ENCODE measurements at places on chromosomes 7 and 10.
A peak's percentile ranks its signal among the peaks of the same experiment; 100 is the strongest.

GRCh38 chr7:142789441-142789840 is 18.7 kb downstream of the PRSS2 start:
- no peak overlapping the region for H3K27ac ChIP-seq
- H3K36me3 ChIP-seq, result no peaks in the 10 kb centered on the region
- no peaks in the 10 kb centered on the region for H3K4me1 ChIP-seq
- no peaks in the 10 kb centered on the region for H3K27me3 ChIP-seq
- DNase-seq, result no peak
- no peak overlapping the region for H3K4me3 ChIP-seq

DNA sequence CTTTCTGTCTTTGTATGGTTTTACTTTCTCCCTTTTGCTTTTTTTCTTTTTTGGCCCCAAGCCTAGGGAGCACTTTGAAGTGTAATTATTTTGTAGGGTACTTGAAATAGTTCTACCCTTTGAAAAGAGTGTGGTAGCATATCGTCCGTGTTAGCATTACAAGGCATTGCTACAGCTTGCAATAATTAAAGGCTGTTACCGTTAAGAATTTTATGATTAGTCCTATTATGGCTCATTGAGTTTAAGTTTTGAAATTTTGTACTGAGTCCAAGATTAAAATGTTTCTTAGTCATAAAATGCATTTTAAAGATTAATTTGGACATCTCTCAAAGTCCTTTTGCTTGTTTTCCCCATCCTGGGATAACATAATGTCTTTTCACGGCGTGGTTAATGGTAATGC is 490.0 kb upstream of the LRRN3 start:
- no peak overlapping the region for H3K4me3 ChIP-seq
- no peaks in the 10 kb centered on the region for H3K4me1 ChIP-seq
- no peak for DNase-seq
- H3K36me3 ChIP-seq, result no peaks in the 10 kb centered on the region
- H3K27ac ChIP-seq, result no peak overlapping the region

DNA sequence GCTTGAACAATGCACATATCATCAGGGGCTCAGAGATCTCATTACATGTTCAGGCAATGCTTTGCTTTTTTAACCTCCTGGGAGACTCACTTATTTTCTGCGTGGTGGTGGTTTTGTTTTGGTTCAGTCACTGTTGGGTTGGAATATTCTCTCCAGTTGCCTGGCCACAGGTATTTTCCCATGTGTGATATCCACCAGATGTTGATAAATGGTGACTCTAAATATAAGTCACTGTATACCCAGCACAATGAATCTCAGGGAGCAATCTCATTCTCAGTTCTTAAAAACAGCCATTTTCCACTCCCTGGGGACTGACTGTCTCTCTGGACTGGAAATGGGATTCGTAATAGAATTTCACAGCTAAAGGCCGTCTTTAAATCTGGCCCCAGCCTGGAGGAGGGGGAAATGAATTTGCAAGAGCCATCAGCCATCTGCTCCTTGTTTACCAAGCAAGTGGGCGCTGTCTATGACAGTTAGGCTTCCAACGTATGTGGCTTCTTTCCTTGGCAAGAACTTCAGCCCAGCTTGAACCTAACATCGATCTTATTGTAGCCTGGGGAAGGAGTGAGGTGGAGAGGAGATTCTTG is 1106.2 kb downstream of the NRG3 start:
- no peaks in the 10 kb centered on the region for H3K27me3 ChIP-seq
- peaks cover 3% of the 10 kb centered on the region for H3K4me1 ChIP-seq
- H3K36me3 ChIP-seq, result no peaks in the 10 kb centered on the region
- no peak overlapping the region for H3K27ac ChIP-seq

- H3K36me3 ChIP-seq, result no peaks in the 10 kb centered on the region
- H3K27ac ChIP-seq, result no peak overlapping the region
- H3K27me3 ChIP-seq, result no peaks in the 10 kb centered on the region
- H3K4me1 ChIP-seq, result no peaks in the 10 kb centered on the region
- no peak for DNase-seq
Measured at GRCh38 chr7:6286486-6286885, 14.1 kb upstream of the CYTH3 start.

DNA sequence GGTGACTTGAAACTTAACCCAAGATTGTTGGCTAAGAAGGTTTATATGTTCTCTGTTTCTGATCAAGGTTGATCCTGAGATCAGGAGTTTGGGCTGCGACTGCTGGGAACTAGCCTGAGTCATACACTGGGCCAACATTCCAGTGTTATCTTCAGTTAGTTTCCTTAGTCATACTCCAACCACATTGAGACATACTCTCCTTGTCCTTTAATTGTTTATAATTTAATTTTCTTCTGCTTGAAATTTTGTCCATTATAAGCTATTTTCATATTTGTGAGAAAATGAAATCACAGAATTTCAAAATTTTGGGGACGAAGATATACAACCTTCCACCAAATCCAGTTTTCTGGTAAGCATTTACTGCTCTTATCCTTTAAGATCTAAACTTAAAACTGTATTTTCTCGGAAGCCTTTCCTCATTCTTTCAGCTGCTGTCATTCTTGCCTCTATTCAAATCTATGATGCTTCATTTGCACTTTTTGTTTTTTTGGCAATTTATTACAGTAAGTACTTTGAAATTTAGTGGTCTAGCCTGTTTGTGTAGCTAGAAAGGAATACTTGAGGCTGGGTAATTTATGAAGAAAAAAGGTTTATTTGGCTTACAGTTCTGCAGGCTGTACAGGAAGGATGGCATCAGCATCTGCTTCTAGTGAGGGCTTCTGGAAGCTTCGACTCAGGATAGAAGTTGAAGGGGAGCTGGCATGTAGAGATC is 63.4 kb upstream of the POT1 start:
- H3K4me1 ChIP-seq, result peaks cover 4% of the 10 kb centered on the region
- H3K27me3 ChIP-seq, result no peaks in the 10 kb centered on the region
- H3K27ac ChIP-seq, result peak overlapping the region; percentile 55
- no peak overlapping the region for H3K4me3 ChIP-seq
- no peak for DNase-seq

DNA sequence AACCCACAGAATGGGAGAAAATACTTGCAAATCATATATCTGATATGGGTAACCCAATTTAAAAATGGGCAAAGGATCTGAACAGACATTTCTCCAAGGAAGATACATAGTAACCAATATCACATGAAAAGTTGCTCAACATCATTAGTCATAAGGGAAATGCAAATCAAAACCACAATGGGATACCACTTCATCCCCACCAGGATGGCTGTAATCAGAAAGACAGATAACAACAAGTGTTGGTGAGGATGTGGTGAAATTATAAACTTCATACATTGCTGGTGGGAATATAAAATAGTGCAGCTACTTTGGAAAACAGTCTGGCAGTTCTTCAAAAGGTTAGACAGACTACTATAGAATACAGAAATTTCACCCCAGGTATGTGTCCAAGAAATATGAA is 19.3 kb downstream of the AOC1 start:
- no peak overlapping the region for H3K4me3 ChIP-seq
- no peaks in the 10 kb centered on the region for H3K27me3 ChIP-seq
- no peak for DNase-seq

GRCh38 chr10:59508296-59508695 is 145.9 kb upstream of the FAM13C start:
- no peaks in the 10 kb centered on the region for H3K4me1 ChIP-seq
- H3K27me3 ChIP-seq, result no peaks in the 10 kb centered on the region
- DNase-seq, result no peak
- no peak overlapping the region for H3K27ac ChIP-seq

DNA sequence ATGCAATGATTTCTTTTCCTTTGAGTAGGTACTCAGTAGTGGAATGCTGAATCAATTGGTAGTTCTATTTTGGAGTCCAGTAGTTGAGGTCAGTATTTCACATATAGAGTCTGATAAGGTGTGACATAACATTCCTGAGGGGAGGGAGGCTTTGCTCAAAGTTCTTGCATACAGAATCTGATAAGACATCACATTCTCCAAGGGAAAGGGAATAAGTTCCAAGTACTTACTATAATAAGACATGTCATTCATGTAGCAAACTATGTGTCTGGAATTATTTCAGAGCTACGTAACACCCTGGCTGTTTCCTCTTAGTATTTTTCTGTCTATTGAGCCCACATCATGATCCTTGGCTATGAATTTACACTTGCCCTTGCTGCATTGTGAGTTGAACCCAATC is 74.3 kb upstream of the POM121L12 start:
- no peak for DNase-seq
- no peaks in the 10 kb centered on the region for H3K27me3 ChIP-seq
- H3K4me3 ChIP-seq, result no peak overlapping the region
- H3K27ac ChIP-seq, result no peak overlapping the region
- no peaks in the 10 kb centered on the region for H3K4me1 ChIP-seq
- H3K36me3 ChIP-seq, result no peaks in the 10 kb centered on the region

DNA sequence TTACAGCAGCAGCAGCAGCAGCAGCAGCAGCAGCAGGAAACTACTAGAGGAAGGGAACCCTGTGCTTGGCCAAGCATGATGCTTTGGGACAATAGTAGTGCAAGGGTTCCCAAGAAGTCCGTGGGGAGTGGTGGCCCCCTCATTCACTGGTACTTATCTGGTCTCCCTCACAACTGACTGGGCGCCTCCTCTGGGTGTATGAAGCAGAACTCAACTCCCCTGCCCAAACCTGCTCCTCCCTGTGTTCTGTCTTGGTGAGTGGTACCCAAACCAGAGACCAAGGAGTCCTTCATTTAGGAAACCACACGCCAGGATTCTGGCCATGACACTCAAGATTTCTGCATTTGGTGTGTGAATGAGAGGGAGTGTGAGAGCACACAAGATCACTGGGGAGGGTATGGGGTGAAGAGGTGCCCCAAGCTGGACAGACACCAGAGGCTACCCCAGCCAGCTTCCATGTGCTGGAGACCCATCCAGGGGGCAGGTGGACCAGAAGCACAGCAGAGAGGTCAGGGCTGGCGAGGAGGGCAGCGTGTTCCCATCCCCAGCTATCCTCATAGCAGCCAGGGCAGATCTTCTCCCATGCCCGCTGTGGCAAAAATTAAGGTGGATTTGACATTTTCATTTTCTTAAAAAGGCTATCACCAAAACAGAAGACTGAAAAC is 10.6 kb upstream of the ZNF777 start:
- peaks cover 40% of the 10 kb centered on the region for H3K36me3 ChIP-seq
- no peaks in the 10 kb centered on the region for H3K27me3 ChIP-seq
- H3K4me3 ChIP-seq, result no peak overlapping the region
- no peak overlapping the region for H3K27ac ChIP-seq
- DNase-seq, result no peak

All from ascending aorta (tissue), 2 donors.